NCI-H1092 treated with DMSO at 0.1 percent for 48 hours (cell line): ENCODE measurements at places on chromosomes 11 and 22.
A peak's percentile ranks its signal among the peaks of the same experiment; 100 is the strongest.

- DNase-seq, result no peak
These were observed 47.1 kb downstream of the PLEKHA7 start for GRCh38 chr11:16966930-16967671.

DNA sequence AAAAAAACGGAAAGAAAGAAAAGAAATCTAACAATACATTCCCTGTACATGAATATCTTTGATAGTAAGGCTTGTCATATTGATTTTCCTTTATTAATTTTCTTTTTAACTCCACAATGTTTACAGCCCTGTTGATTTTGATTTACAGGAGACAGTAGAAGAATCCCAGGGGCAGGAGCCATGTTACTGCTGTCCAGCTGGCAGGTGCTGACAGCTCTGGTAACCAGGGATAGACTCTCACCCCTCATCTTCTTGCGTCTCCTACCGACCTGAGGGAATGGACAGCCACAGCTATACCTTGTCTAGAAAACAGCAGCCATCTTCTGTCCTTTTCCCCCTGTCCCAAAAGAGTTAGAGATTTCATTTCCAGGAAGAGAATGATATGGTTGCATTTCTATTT is 37.4 kb downstream of the PRDM10 start:
- no peak for DNase-seq

DNA sequence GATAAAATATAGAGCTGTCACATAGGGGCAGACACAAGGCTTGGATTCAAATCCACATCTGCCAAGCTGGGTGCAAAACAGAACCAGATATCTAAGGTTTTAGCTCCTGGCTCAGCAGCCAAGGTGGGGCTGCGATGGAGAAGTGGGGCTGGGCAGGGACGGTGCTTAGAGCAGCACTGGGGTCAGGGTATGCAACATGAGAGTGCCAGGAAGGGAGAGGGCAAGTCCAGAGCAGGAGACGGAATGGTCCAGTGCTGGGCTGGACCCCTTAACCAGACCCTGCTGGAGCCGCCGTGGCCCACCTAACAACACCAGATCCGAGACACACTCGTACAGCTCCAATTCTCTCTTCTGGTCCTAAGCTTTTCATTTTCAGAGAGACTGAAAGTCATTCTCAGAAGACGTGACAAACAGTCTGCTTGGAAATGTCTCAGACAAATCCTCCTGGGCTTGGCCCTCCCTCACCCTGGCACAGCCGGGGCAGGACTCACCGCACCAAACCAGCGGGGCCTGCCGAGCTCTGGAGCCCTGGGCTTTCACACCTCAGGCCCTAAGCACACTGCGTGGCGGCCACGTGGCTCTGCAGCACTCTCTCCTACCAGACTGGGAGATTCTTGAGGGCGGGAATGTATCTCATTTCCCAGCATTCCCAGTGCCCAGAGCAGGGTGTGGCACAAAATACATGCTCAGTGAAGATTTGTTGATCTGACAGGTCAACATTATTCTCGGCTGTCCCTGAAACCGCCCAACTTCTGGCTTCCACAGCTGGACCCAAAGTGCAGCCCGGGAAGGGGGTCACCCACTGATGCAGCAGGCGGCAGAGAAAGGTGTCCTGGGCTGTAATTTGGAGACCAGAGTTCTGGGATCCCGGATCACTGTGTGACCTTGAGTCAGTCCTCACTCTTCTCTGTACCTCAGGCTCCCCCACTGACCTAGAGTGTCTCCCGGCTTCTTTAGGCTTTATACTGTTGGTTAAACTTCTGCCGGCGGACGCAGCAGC is 11.6 kb downstream of the LRRC32 start:
- no peak for DNase-seq

- peak; percentile 68 for DNase-seq
These were observed 98.2 kb upstream of the NNMT start for GRCh38 chr11:114197799-114198500.

- no peak for DNase-seq
These were observed 14.6 kb upstream of the BAIAP2L2 start for GRCh38 chr22:38125038-38125610.

DNA sequence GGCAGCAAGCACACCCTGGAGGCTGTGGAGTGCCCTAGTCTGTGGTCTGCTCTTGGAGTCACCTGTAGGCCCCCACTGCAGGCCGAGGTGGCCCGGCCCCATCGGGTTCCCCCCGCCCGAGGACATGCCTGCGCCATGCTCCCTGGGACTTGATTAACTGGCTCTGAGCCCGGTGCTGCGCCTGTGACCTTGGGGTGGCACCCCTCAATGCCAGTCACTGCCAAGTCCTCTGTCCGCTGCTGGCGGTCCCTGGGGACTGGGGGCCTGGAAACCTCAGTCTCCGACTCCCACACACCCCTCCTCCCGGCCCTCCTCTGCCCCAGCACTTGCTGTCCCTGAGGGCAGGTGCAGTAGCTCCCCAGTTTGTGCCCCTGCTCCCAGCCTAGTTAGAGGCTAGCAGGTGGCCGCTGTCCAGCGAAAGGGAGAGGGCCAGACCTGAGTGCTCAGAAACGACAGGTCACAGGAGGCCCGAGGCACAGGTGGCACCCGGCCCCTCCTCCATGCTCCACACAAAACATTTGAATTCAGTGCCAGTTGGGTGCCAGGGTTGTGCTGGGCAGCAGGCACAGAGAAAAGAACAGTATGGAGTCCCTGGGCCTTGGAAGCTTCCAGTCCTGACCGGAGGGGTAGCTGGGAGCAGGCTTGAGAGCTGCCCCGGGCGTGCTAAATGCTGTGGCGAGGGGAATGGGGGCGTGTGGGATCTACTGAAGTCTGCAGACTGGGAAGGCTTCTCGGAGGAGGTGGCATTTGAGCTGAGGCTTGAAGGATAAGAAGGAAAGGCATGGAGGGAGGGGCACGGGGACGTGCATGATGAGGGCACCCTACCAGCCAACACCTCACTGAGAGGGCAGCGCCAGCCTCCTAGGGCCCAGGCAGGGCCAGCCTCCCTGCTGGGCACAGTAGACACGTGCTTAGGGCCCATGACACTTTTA is 16.4 kb upstream of the FLRT1 start:
- peak; percentile 41 for DNase-seq

DNA sequence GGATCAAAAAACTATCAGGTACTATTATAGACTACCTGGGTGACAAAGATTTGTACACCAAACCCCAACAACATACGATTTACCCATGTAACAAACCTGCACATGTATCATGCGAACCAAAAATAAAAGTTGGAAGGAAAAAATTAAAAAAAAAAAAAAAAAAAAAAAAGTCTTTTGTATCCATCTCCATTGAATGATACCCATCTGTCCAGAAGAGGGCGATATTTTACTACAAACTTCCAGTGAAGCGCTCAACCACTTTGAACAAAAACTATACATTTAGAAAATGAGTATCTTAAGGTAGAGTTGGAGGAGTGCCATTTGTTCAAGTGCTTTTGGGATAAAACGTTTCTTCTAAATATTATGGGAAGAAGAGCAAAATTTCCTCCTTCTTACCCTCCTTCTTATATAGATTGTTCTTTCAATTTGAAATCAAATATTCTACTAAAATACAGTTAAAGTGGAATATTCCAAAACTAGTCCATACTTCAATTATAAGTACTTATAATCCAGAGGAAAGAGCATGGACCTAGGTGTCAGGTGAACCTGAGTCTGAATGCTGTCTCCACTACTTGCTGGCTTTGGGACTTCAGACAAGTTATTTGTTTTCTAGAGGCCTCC is 23.3 kb downstream of the ARL14EP start:
- DNase-seq, result peak; percentile 36

- peak; percentile 8 for DNase-seq
These were observed 388.7 kb downstream of the MIAT start for GRCh38 chr22:27046086-27046485.

GRCh38 chr11:40597546-40598113 is 861.8 kb downstream of the LRRC4C start:
- DNase-seq, result peak; percentile 74

GRCh38 chr22:41681616-41682015 is 7.1 kb downstream of the SNU13 start:
- no peak for DNase-seq

DNA sequence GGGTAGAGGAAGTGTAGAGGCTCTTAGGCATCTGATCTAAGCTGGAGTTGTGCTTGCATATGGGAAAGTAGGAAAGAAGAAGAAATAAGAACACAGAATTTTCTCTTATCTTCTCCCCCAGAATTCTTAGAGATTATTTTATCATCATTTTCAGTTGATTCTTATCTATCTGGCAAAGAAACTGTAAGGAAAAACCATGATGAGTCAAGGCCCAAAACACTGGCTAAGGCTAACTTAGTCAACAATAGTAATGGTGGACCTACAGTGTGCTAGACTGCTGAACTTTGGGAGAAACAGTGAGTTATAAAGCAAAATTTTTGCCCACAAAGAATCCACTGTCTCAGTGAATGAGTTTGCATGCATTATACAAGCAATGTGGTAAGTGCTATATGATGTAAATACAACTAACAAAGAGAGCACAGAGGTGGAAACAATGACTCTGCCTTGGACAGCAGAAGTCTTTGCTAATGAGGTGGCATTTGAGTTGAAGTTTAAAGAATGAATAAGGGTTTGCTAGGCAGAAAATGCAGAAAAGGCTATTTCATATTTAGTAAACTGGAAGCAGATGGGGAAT is 344.5 kb upstream of the PLET1 start:
- no peak for DNase-seq

DNA sequence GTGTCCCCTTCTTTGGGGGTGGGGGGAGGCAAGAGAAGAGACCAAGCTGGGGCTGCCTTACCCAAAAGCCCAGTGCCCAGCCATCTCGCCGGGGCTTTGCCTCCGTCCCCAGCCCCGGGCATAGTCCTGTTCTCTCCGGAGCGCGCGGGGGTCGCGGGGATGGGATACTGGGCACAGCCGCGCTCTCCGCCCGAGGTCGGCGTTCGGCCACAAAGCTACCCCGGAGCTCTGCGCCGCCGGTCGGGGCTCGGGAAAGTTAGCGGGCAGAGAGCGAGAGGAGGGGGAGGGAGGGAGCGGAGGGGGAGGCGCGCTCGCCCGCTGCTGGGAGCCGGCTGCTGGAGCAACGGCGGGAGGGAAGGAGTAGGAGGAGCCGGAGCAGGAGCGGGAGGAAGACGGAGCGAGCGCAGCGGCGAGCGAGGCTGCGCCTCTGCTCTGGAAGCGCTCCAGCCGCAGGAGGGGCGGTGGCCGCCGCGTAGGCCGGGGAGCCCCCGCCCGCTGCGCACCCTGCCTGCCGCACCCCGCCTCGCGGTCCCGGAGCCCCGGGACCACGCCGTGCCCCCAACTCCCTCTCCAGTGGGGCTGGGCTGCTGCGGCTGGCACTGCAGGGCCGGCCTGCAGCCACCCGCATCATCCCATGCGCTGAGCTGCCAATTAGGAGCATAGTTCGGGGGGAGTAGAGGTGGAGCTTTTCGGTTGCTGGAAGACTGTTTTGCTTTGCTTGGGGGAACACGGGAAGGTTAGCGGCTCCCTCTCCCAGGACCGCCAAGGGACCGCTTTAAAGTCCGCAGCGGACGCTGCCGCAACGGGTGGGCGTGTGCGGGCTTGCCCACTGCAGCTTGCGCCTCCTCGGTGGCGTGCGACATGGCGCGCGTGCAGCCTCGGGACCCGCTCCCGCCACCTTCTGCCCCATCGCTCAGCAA is at the start of gene SCN4B:
Gene SCN4B (minus strand): TSS at position 272 of the 920 bp plus-strand sequence. CDS start 150 bp downstream, at position 122.
- peak; percentile 55 for DNase-seq

DNA sequence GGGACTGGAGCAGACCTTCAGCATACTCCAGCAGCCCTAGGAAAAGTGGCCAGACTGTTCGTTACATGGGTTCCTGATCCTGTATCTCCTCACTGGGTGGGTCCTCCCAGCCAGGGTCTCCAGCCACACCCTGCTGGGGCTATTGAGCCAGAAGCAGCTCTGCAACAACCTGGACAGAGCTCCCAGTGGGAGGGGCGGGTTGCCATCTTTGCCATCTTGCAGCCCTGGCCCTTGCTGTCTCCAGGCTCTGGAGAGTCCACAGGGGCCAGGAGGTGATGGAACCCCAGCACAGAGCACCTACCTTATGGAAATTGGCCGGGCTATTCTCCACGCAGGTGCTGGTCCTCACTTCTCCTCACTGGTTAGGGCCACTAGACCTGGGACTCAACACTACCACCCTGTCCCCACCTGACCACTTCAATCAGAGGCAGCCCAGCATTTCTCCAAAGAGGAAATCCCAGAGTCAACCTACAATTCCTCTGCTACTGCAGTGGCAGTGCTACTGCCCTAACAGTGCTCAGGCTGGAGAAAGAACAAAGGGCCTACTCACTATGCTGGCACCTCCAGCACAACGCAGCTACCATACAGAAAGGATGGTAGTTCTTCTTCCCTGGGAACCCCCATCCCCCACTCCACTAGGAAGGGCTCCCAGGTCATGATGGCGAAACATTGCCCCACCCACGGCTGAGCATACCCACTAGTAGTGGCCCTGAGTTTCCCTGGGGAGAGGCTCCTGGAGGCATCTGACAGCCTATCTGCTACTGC is 290.2 kb upstream of the NCAM1 start:
- DNase-seq, result no peak

DNA sequence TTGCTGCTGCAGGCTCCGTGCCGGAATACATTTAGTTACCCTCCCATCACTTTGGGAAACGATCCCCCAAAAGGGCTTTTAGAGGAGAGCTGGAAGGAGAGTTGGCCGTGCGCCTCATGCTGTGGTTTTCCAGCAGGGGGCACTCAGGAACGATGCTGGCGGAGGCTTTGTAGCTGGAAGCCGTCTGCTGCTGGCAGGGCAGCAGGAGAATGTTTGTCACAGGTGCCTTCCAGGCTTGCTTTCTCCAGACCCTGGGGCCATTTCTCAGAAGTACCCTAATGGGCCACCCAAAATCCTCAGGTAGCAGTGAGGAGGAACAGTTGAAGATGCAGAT is 30.0 kb upstream of the CABP7 start:
- peak; percentile 75 for DNase-seq

GRCh38 chr11:130715085-130715876 is 201.0 kb downstream of the SNX19 start:
- DNase-seq, result no peak

GRCh38 chr22:40006641-40007040 is 11.9 kb downstream of the FAM83F start:
- DNase-seq, result no peak

- DNase-seq, result no peak
These were observed 1482.7 kb downstream of the TBC1D22A start for GRCh38 chr22:48245196-48245485.

DNA sequence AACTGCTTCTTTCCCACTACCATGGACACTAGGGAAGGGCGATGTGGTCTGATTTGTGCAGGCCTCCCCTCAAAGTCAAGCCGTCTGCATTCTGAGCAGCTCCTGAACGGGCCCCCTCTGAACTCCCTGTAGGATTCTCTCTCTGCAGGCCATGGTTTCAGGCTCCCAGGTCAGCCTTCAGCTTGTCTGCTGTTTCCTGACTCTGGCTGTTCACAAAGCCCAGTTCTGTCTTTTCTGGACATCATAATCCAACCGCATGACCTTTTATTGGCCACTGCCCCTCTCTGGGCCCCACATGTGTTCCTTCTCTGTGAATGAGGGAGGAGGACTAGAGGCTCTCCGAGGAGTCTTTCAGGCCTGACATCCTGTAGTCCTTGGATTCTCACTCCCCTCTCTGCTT is 161.0 kb downstream of the FEZ1 start:
- no peak for DNase-seq

- no peak for DNase-seq
These were observed 61.5 kb downstream of the SYN3 start for GRCh38 chr22:32996702-32997101.

DNA sequence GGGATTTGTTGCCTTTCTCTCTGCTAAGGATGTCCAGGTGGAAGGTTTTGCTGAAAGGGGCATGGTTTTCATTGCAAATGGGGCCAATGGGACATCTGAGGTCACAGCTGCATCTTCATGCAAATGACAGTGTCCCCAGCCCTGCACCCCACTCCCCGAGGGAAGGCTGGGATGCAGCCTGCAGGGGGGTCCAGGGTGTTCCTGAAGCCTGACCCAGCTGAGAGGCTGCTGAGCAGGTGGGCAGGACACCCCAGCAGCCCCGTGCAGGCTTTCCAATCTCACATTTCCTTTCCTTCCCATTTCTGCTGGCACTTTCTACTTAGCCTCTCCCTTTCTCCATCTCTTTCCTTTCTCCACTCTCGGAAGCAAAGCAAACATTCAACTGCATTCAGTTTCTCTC is 78.3 kb downstream of the SCN3B start:
- DNase-seq, result no peak
